Endodermal cell (in vitro differentiated cells): ENCODE measurements at places on chromosomes 4 and X.

- peak; percentile 68 for DNase-seq
Measured at GRCh38 chrX:136268051-136269048, 17.1 kb upstream of the MAP7D3 start.

- no peak for DNase-seq
Measured at GRCh38 chr4:180116840-180117239, 2126.4 kb upstream of the TENM3 start.

GRCh38 chrX:107054978-107055377, 55.0 kb upstream of the MORC4 start:
- no peak for DNase-seq

DNA sequence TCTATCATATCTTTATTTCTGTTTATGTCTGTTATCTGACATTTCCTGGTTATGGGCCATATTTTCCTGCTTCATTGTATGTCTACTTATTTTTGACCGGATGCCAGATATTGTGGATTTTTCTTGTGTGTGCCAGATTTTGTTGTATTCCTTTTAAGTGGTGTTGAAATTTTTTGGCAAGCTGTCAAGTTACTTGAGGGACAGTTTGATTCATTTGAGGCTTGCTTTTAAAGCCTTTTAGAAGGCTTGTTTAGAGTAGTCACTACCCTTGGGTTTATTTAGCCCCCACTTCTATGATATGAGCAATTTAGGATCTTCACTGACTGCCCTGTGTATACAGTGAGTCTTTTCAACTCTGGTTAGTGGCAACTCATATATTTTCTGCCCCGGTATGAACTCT, 29.2 kb upstream of the NPY2R start:
- DNase-seq: no peak
